ENCODE measurements at places on chromosomes 4 and X.

DNA sequence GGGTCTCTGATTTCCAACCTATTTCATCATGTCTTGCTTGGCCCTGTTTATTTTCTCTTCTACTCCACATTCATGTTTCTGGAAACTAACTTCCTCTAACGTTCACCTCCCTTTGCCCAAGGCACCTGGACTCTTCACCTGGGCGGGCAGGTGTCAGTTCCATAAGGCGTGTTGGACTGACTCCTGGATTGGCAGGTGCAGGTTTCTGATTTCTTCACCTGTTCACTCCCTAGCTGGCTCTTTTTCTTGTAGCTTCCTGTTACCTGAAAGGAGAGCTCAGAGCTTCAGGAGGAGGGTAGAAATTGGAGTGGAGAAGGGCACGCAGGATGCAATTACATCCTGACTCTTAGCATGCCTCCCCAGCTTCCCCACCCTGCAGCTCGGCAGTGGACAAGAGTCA, 350.8 kb upstream of the KLF3 start:
- H3K4me3 ChIP-seq: no peak overlapping the region
- H3K4me1 ChIP-seq: peaks cover 53% of the 10 kb centered on the region
- peaks cover 6% of the 10 kb centered on the region for H3K27me3 ChIP-seq
- DNase-seq: no peak
- no peak overlapping the region for H3K27ac ChIP-seq
- H3K36me3 ChIP-seq: peaks cover 1% of the 10 kb centered on the region

GRCh38 chr4:23782778-23783437, 106.9 kb downstream of the PPARGC1A start:
- no peaks in the 10 kb centered on the region for H3K36me3 ChIP-seq
- no peak for DNase-seq
- no peak overlapping the region for H3K27ac ChIP-seq
- H3K27me3 ChIP-seq: no peaks in the 10 kb centered on the region
- no peak overlapping the region for H3K4me3 ChIP-seq

DNA sequence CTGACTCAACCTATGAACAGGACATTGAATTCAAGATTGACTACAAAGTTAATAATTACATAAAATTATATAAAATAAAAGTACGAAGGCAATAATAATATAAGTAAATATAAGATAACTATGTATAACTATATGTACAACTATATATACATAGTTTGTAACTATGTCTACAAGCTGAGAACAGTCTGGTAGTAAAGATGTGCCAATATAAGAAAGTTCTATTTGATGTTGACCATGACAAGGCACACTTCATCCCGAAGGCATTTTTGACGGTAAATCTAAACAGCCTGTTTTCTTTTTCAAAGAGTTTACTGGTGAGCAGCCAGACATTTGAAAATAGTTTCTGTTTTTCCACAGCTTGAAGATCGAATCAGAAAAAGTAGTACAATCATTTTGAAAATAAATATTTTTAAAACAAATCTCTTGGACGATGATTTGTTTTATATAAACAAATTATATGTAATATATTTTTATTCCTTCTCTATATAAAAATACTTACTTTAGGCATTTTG, 112.9 kb downstream of the CEP44 start:
- no peaks in the 10 kb centered on the region for H3K36me3 ChIP-seq
- H3K27ac ChIP-seq: no peak overlapping the region
- no peaks in the 10 kb centered on the region for H3K4me1 ChIP-seq
- no peaks in the 10 kb centered on the region for H3K27me3 ChIP-seq
- no peak for DNase-seq

DNA sequence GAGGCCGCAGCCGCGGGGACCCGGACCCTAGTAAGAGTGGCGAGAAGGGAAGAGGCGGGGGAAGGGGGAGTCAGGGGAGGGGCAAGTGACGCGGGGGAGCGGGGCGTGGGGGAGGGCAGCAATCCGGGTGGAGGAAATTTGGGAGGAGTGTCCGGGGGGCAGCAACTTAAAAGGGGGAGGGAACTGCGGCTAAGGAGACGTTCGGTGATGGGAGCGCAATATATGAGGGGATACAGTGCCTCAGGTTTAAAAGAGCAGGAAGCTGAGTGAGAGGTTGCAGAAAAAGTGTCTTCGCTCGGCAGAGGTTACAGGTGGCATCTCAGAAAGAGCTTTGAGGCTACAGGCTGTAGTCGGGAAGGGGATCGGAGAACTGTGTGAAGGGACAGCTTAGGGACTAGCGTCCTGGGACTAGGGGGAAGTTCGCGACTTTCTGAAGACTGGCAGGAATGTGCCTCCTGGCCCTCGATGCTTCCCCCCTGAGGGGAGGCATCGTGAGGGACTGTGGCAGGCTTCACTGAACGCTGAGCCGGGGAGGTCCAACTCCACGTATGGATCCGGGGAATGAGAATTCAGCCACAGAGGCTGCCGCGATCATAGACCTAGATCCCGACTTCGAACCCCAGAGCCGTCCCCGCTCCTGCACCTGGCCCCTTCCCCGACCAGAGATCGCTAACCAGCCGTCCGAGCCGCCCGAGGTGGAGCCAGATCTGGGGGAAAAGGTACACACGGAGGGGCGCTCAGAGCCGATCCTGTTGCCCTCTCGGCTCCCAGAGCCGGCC, 519 bp downstream of the FOXO4 start:
- H3K27me3 ChIP-seq: no peaks in the 10 kb centered on the region
- H3K36me3 ChIP-seq: no peaks in the 10 kb centered on the region
- DNase-seq: no peak

DNA sequence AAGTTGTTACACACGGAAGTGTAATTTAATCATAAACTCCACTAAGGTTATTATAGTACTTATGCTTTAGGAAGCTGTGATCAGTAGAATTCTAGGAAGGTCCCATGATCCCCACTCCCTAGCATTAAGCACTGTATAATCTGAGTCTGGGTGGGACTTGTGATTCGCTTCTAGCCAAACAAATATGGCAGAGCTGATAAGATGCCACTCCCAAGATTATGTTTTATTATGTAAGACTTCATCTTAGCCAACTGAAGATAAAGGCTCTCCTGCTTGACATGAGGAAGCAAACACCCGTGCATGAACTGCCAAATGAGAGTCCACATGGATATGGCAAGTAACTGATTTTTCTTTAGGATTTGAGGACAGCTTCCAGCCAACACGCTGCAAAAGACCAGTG, 186.4 kb upstream of the NDST3 start:
- H3K36me3 ChIP-seq: no peaks in the 10 kb centered on the region
- no peaks in the 10 kb centered on the region for H3K4me1 ChIP-seq
- DNase-seq: no peak
- H3K27ac ChIP-seq: no peak overlapping the region

DNA sequence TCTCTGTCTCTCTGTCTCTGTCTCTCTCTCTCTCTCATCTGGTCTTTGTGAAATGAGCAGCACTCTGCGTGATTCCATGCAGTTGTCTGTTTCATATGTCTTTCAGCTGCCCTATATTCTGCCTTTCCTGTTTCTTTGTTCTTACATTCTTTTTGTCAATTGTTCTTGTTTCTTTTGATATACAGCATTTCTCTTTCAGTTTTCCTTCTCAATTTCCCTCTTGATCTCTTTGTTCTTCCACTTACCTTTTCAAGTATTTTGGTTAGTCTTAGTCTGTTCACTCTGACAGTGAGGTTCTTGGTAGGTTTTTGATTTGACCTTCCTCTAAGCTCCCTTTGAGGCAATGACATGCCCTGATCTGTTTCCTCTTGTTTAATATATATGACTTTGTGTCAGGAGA, 20.4 kb downstream of the ZNF157 start:
- peaks cover 12% of the 10 kb centered on the region for H3K4me1 ChIP-seq
- no peak for DNase-seq
- H3K36me3 ChIP-seq: no peaks in the 10 kb centered on the region
- H3K27ac ChIP-seq: no peak overlapping the region

- DNase-seq: peak; percentile 24
- peak overlapping the region; percentile 64 for H3K27ac ChIP-seq
- peaks cover 46% of the 10 kb centered on the region for H3K36me3 ChIP-seq
- peaks cover 32% of the 10 kb centered on the region for H3K4me1 ChIP-seq
- no peak overlapping the region for H3K4me3 ChIP-seq
- no peaks in the 10 kb centered on the region for H3K27me3 ChIP-seq
Observed at GRCh38 chr4:113468165-113469022, 293.1 kb downstream of the CAMK2D start.

GRCh38 chr4:70437197-70437596, 34.8 kb upstream of the MUC7 start:
- DNase-seq: no peak
- no peak overlapping the region for H3K27ac ChIP-seq
- H3K4me3 ChIP-seq: no peak overlapping the region
- H3K4me1 ChIP-seq: no peaks in the 10 kb centered on the region

DNA sequence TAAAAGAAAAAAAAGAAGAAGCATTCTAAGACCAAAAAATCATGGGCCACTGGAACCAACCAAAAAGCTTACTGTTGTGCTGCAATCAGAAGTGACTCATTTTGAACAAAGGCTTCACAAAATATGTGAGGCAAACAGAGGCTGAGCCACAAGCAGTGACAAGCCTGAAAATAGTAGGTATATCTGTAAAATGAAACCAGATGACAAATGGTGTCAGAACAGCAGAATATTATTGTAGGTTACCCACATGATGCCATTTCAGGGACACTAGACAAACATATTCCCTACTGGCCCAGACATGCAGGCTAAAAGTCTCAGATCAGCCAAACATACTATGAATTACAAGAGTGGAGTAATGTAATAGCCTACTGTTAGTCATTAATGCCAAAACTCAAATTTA, 1301.8 kb upstream of the DIAPH2 start:
- H3K27me3 ChIP-seq: no peaks in the 10 kb centered on the region
- no peak overlapping the region for H3K4me3 ChIP-seq

DNA sequence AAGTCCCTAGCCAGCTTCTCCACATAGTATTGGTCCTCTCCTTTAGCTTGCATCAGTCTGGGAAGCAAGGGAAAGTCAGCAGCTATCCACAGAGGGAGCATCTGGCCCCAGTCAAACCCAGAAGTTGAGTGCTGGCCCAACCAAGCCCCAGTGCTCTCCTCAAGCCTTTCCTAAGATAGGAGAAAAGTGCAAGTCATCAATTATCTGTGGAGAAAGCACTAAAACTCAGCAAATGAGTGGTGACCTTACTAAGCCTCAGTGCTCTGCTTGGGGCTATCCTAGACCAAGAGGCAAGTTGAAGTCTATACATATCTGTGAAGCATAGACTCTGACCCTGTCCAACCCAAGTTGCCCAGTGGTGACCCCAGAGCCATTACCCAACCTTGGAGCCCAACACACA, 28.5 kb upstream of the MAGEE1 start:
- H3K27ac ChIP-seq: no peak overlapping the region
- no peak for DNase-seq
- no peaks in the 10 kb centered on the region for H3K4me1 ChIP-seq
- H3K36me3 ChIP-seq: no peaks in the 10 kb centered on the region

GRCh38 chr4:85736571-85736970, 261.6 kb downstream of the ARHGAP24 start:
- no peak overlapping the region for H3K27ac ChIP-seq
- H3K36me3 ChIP-seq: no peaks in the 10 kb centered on the region
- no peak overlapping the region for H3K4me3 ChIP-seq
- DNase-seq: no peak
- peaks cover 14% of the 10 kb centered on the region for H3K4me1 ChIP-seq
